ENCODE measurements at places on chromosomes 13 and 19.

DNA sequence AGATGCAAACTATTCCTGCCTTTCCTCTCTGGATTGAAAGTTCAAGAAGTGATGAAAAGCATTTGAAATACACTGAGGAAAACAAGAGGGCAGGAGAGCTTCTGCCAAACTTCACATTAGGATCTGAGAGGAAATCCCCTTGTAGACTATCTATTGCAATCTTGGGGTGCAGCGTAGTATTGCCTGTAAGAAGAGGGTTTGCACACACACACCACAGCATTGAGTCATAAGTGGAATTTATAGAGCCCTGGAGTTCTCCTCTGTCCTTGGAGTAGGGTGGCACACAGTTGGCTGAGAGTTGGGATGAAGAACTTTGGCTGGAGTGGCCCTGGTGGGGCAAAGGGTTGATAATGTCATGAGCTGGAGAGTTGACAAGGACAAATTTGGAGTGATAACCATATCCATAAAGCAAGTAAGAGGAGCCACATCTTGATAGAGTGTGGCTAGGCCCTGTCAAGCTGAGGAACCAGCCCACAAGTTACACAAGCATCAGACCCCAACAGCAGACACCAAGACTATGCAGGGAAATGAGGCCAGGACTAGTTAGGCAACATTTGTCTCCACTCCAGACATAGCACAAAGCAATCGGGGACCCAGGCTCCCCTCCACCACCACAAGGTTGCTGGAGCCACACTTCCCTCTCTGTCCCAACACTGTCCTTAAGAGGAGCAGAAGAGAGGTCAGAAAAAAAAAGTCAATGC is 520.9 kb downstream of the KLF5 start:
- DNase-seq: no peak

DNA sequence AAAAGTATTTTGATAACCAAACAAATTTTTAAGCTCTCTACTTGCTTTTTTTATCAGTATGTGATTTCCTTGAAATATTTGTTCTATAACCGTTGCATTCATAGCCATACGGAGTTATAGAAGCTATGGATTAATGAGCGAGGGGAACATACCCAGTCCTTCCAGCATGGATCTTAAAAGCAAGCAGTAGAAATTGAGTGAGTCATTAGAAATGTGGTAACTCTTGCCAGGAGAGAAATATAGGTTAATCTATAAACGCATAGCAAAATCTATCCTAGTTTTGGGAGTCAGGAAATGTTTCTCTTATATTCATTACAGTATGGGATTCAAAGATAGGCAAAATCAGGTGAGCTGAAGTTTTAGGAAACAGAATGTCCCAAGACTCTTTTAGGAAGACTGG is 507.4 kb downstream of the DACH1 start:
- DNase-seq: no peak

DNA sequence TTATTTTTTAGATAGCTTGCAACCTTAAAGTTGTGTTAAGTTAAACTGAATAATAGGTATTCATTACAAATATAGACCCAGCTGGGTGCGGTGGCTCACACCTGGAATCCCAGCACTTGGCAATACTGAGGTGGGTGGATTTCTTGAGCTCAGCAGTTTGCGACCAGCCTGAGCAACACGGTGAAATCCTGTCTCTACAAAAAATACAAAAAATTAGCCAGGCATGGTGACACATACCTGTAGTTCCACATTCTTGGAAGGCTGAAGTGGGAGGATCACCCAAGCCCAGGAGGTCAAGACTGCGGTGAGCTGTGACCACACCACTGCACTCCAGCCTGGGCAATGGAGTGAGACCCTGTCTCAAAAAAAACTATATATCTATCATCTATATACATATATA is 386.5 kb downstream of the PCDH17 start:
- no peak for DNase-seq

GRCh38 chr19:8167985-8168384 is 18.6 kb upstream of the FBN3 start:
- DNase-seq: no peak

- no peak for DNase-seq
Measured at GRCh38 chr19:46283771-46284170, 13.1 kb upstream of the HIF3A start.

GRCh38 chr19:41219924-41220567 is 1.0 kb downstream of the AXL start:
- DNase-seq: no peak
